ENCODE measurements at places on chromosomes 6 and 20. TPM values are rescaled to one million over a fixed set of nuclear protein-coding genes. Genes with fewer than 3 reads are reported as not detected.

KCNS1 gene
- polyA plus RNA-seq, result 0.04 TPM

FUCA2 gene
- 31.9 TPM for polyA plus RNA-seq

ATXN1 gene
- polyA plus RNA-seq, result 14.7 TPM

THEMIS gene
- 1.6 TPM for polyA plus RNA-seq

MCCD1 gene
- not detected for polyA plus RNA-seq

VAPB gene
- polyA plus RNA-seq, result 9.2 TPM

ACSS1 gene
- polyA plus RNA-seq, result 83.7 TPM

PPP1R18 gene
- polyA plus RNA-seq, result 308 TPM

TSHZ2 gene
- polyA plus RNA-seq, result not detected

SLC35D3 gene
- polyA plus RNA-seq, result 0.10 TPM

DDX43 gene
- polyA plus RNA-seq, result 1.1 TPM

BPIFB2 gene
- polyA plus RNA-seq, result not detected

TEAD3 gene
- not detected for polyA plus RNA-seq

CCDC170 gene
- polyA plus RNA-seq, result 0.78 TPM

PCED1A gene
- polyA plus RNA-seq, result 24.1 TPM

MRAP2 gene
- not detected for polyA plus RNA-seq

LY6G6D gene
- polyA plus RNA-seq, result not detected

DEFB121 gene
- polyA plus RNA-seq, result not detected

EBF4 gene
- polyA plus RNA-seq, result 1.8 TPM

TCF15 gene
- not detected for polyA plus RNA-seq

DEFB112 gene
- polyA plus RNA-seq, result not detected
